ENCODE measurements at places on chromosomes 4 and X.

GRCh38 chr4:90498175-90498574 lies 371.0 kb downstream of the CCSER1 start:
- DNase-seq = no peak

DNA sequence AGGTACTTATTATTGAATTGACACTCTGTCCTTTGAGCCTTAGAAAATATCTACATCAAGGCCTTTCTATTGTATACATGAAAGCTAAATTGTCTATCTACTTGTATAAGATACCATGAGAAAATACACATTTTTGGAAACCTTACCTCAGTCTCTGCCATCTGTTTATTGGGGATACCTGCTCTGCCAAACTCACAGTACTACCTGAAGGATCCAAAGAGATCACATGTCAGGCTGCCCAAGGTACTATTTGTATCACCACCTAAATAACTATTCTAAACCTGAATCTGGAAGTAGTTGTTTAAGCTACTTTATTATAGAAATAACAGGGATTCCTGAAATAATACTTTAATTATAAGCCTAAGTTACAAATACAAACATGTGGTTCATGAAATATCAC lies 126.2 kb downstream of the PALLD start:
- DNase-seq = no peak

DNA sequence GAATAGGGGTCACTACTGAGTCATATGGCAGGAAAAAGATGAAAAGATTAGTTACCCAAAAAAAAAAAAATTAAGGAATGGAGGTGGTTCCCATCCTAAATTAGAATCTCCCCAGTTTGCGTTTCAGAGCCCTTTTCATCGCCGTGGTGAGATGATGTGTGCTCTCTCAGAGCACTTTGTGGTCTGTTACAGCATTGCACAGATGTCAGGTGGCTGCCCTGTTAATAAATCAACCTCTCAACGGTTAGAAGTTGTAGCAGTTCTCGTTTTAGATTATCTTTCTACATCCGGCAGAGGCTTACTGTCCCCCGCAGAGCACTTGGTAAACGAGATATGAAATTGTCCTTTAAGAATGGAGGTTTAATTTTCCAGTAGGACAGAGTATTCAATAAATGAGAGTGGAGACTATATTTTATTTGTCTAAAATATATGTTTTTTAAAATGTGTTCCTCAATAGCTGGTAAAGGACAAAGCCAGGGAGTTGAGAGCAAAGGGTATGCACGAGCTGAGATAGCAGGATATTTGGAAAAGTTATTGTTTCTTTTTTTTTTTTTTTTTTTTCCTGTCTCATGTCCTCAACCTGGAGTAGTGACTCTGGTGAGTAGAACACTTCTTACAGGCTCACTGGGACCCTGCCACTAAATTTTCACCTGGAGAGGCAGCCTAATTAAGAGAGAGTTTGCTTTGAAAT lies 26.9 kb downstream of the AFF1 start:
- DNase-seq = no peak

- DNase-seq = no peak
These were observed 236.7 kb downstream of the NR3C2 start for GRCh38 chr4:148205476-148205875.

DNA sequence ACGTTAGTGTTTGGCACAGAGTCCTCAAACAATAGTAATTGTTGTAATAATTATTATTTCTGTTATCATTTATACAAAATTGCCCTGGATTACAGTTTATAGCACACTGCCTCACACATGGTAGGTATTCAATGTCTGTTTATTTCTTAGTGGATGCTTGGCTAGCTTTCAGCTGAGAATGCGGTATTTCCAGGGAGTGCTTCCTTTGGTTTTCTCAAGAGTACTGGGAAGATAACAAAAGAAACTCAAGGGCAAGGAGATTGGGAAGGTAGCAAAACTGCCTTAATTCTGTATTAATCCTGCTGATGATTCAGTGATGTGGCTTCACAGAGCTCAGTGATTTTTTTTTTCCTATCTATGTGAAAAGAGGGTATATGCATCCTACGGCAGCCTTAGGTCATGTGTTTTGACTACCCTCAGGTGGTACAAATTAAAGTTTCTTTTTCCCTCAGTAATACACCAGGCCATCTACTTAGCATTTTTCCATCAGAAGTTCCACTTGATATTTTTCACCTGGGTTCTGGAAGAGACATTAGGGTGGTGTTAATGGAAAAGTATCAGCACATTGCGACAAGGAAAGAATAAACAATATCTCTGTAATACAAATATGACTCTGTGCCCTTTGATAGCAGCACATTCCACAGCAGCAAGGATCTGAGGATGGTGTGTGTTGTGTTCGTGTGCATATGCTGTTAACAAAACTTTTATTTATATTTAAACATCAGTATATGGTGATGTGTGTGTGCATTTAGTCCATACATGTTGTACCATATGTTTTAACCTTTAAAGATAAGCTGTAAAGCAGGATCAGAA lies 124.3 kb upstream of the RASGEF1B start:
- DNase-seq = no peak

DNA sequence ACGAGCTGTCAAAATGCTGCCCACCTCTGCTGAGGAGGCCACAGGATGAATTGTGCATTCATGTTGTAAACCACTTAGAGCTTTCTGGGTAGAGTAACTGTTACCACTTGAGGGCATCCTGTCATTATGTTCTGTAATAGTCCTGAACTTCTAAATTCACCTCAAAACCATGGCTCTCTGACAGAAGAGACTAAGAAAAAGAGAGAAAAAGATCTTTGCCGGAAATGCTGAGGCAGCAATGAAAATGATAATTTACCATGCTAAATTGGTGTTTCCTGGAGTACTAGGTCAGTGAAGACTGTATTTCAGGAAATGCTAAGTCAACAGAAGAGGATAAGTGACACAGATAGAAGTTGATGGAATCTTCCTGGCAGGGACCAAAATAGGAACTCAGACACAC lies 942.3 kb upstream of the SLIT2 start:
- peak; percentile 49 for DNase-seq

GRCh38 chr4:123953566-123953965 lies 557.0 kb downstream of the SPRY1 start:
- no peak for DNase-seq

GRCh38 chrX:50747471-50747900 lies 66.5 kb downstream of the SHROOM4 start:
- no peak for DNase-seq

DNA sequence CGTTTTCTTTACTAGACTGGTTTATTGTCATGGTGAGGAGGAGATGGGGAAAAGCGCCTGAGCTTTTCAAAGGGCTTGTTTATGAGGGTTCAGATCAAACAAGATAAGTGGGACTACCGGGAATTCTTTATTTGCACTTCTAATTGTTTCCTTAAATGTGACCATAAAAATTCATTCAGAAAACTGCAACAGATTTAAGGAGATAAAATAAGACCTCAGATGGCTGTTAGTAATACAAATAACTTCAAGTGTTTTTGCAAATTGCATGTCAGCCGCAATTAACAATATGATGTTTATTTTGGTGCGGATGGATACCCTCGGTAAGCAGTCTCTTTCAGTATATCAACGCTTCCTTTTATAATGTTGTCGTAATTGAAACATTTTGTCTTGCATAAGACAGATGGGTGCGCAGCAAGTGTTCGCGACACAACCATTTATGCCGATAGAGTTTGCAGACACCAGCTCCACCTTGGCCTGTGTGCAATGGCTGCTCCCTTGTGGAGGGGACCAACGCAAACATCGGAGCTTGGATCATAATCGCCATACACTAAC lies 151.0 kb downstream of the C4orf33 start:
- no peak for DNase-seq

GRCh38 chrX:39679497-39680157 lies 418.1 kb downstream of the BCOR start:
- no peak for DNase-seq

DNA sequence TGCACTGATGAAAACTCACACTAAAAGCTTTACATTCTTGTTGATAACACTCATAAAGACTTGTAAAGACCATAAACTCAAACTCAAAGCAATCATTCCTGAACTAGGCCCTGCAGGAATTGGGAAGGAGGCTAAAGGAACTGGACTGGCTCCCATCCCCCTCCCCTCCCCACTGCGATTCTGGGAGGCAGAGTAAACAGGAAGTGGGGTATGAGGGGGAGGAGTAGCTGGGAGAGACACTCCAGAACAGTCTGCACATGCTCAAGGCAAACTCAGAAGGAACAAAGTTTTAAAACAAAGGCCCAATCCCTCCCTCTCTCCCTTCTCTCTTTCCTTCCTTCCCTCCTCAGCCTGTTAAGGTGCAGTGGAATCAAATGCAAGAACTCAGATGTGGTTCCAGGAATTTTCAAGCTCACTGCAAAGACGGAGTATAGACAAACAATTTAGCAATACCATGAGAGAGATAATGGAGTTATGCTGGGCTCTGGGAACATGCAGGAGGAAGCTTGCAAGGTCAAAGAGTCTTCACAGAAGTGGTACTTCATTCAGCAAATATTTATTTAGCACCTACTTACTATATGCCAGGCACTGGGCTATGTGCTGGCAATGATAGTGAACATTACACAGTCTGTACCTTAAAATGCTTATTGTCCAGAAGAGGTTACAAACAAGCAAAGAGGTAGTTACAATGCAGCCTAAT lies 15.9 kb downstream of the MID1IP1 start:
- peak; percentile 8 for DNase-seq

- DNase-seq = no peak
These were observed 96.7 kb upstream of the FTHL17 start for GRCh38 chrX:31168551-31168950.

GRCh38 chrX:134738986-134739740 lies 80.9 kb upstream of the PLAC1 start:
- DNase-seq = no peak

GRCh38 chr4:38209654-38210053 lies 249.5 kb downstream of the PTTG2 start:
- no peak for DNase-seq

DNA sequence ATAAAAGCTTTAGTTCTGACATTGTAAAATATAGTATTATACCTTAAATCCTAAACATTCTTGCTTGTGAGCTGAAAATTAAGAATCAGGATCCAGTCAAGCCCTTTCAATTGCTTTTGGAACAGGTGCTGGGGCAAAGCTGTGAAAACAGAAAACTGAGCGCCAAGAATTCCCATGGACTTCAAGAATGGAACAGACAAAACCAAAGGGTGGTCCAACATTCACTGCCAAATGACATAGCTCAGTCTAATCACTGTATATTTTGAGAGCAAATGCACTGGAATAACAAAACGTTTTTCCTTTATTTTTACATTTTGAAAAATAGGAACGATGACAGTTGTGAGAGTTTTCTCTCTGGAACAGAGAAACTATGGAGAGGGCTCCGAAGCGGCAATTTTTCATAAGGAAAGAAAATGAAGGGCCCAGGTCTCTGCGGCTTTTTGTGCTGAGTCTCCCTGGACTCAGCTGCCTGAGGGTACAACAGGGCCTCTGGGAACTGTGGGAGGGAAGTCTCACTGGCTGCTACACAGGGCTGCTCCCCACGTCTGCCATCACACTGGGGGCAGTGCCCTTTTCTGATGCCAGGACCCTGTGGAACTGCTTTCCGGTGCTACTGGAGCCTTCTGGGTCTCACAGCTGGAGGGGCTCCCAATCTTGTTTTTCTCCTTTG lies 56.0 kb upstream of the BMPR1B start:
- no peak for DNase-seq

GRCh38 chrX:31271615-31272471 lies 200.0 kb upstream of the FTHL17 start:
- no peak for DNase-seq

GRCh38 chrX:51641421-51642021 lies 22.8 kb upstream of the CENPVL3 start:
- peak; percentile 32 for DNase-seq

GRCh38 chrX:37759351-37759750 lies 20.5 kb upstream of the CYBB start:
- DNase-seq = no peak

DNA sequence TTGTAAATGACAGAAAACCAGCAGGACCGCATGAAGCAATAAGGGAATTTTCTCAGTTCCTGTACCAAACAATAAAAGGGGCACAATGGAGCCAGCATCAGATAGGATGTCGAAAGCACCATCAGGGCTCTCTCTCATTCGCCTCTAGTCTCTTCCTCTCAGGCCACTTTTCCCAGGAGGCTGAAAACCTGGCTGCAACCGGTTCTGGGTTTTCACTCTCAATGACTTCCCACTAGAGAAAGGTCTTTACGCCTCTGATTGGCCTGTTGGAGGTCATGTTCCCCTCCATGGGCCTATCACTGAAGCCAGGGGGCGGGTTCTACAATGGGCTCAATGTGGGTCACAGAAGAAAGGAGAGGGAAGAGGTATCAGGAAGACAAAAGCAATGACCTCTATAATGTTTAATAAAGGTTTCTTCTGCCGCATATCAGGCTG lies 29.3 kb downstream of the ZNF827 start:
- DNase-seq = no peak

- DNase-seq = no peak
These were observed 47.0 kb upstream of the PGRMC1 start for GRCh38 chrX:119189115-119189514.

- peak; percentile 15 for DNase-seq
These were observed 143.6 kb downstream of the TMEM164 start for GRCh38 chrX:110146521-110146920.

DNA sequence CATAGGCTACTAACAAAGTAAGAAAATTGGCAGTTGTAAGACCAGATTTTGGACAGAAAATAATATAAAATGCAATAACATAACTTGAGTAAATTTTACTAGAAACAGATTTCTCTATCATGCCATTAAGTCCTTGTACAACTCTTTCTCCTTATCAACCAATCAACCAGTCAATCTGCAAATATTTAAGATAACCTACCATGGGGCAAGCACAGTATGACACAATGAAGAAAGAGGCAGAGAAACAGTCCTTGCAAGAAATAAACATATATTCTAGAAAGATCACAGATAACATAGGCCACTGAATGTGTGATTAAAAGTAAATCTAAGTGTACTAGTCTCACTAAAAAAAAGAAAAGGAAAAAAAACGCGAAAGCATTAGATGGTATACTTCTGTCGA lies 194.8 kb downstream of the PPP3CA start:
- no peak for DNase-seq

- DNase-seq = no peak
These were observed 32.9 kb upstream of the DCX start for GRCh38 chrX:111444881-111445280.

DNA sequence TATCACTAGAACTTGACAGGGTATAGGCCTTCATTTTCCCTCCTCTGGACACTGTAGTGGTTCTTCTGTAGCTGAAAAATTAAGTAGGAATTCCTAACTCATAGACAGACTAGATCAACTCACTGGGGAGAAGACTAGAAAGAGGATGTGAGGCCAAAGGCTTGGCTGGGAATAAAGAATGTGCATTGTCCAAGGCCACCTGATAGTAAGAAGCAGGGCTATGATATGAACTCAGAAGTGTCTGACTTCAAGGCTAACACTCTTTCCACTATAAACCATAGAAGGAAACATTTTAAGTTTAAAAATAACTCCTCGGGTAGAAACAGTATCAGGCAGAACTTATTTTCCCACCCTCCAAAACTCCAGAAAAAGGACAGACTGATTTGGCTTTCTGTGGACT lies 346.6 kb downstream of the OPHN1 start:
- DNase-seq = no peak

GRCh38 chrX:20265726-20266681 lies 705 bp downstream of the RPS6KA3 start:
- DNase-seq = no peak

All from brain microvascular endothelial cell (primary cell).